Activated T-helper 2 cell treated with anti-CD3 and anti-CD28 coated beads, Interferon-gamma antibody, Interleukin-2, Interleukin-4, amounts not matched to agents 10 μg/mL and 5 μg/mL and 100 μg/mL, durations not matched to agents 14 hours and 24 hours and 36 hours (primary cell): ENCODE measurements at places on chromosomes 3 and 15. TPM values are rescaled to one million over a fixed set of nuclear protein-coding genes. Genes with fewer than 3 reads are reported as not detected.
A peak's percentile ranks its signal among the peaks of the same experiment; 100 is the strongest.

Gene ANO10
- 3.9 and 4.9 TPM in 2 replicates for total RNA-seq

Gene HES1
- 0.37 and 0.53 TPM in 2 replicates for total RNA-seq

Gene ZNF385D
- not detected in 2 replicates for total RNA-seq

Gene A4GNT
- total RNA-seq, result not detected in 2 replicates

Gene SEMA6D
- not detected in 2 replicates for total RNA-seq

Gene PSTPIP1
- total RNA-seq, result 167 and 169 TPM in 2 replicates

Gene CLDN1
- total RNA-seq, result 5.7 and 6.0 TPM in 2 replicates

Gene FAM162A
- 82.2 and 85.8 TPM in 2 replicates for total RNA-seq

GRCh38 chr3:194282436-194283122 is 68.5 kb downstream of the CPN2 start:
- DNase-seq, result no peak
- H3K36me3 ChIP-seq, result no peaks in the 10 kb centered on the region
- H3K27ac ChIP-seq, result no peak overlapping the region
- H3K4me1 ChIP-seq, result no peaks in the 10 kb centered on the region

DNA sequence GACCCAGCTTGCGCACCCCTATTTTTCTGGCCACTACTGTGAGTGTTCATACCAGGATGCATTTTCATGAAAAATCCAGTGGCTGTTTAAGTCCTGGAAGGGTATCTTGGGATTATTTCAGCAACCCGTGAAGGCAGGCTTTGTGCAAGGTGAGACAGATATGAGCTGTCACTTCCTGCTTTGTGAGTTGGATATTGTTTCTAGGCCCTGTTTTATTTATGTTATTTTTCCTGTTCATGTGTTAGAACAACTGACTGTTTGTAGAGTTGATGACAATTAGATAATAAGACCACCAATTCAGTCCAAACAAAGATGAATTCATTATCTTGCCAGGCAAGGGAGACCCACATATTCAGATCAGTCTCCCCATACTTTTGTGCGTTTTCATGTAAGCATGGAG is 42.5 kb downstream of the ZBTB38 start:
- peaks cover 72% of the 10 kb centered on the region for H3K36me3 ChIP-seq
- peak overlapping the region; percentile 98 for H3K27ac ChIP-seq
- H3K27me3 ChIP-seq, result no peaks in the 10 kb centered on the region
- peak overlapping the region; percentile 34 for H3K4me3 ChIP-seq

DNA sequence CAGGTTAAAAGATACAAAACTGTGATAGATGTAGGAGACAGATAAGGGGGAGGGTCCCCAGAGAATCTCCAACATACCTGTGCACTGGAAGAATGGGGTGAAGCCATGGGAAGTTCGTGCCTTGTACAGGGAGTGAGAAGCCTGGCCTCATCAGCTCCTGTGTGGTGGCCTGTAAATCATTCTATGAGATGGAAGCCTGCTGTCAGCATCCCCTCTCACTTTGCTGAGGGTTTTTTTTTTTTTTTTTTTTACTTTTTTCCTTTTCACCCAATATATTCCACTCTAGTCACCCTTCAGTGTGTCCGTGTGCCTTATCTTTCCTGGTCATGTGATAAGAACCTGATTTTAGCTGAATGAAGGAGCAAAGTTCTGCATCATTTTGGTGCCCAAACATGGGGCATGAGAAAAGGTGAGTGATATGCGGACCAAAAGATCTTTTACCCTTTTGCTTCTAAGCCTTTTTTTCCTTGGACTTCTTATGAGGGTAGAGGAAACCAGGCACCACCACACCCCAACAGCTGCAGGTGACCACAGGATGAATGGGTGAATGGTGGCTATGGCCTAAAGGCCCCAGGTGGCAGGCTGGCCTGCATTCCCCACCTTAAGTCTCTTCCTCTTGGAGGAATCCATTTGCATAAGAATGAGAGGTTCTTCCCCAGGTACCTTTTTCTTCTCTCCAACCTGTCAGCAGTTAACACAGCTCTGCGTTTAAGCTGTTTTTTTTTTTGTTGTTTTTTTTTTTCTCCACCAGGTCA is 1345.0 kb downstream of the NSUN3 start:
- no peak overlapping the region for H3K4me3 ChIP-seq
- DNase-seq, result no peak
- H3K4me1 ChIP-seq, result no peaks in the 10 kb centered on the region
- H3K27me3 ChIP-seq, result no peaks in the 10 kb centered on the region
- H3K27ac ChIP-seq, result no peak overlapping the region

DNA sequence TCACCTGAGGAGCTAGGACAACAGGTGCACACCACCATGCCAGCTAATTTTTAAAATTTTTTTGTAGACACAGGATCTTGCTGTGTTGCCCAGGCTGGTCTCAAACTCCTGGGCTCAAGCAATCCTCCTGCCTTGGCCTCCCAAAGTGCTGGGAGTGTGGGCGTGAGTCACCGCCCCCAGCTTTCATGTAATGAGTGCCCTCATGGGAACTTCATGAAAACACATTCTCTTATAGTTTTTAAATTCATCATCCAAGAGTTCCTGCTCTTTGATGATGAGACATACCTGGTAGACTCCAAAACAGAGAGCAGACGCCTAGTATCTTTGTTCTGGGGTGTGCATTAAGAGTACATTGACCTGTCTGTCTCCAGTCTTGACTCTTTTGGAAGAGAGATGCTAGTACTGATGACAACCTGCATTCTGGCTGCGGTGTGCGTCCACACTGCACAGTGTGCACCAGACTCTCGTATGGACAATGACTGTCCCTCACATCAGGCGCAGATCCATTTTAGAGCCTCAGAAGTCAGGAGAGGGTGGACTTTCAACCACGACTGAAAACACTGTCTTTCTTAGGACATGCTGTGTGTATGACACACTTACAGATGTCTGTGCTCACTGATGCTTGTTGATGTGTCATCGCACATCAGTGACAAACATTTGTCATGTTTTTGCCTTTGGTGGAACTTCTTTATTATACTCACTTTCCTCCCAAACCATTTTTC is 2.0 kb downstream of the NRROS start:
- H3K4me1 ChIP-seq, result peaks cover 63% of the 10 kb centered on the region
- H3K27me3 ChIP-seq, result no peaks in the 10 kb centered on the region
- H3K27ac ChIP-seq, result peak overlapping the region; percentile 99
- H3K4me3 ChIP-seq, result peak overlapping the region; percentile 96

DNA sequence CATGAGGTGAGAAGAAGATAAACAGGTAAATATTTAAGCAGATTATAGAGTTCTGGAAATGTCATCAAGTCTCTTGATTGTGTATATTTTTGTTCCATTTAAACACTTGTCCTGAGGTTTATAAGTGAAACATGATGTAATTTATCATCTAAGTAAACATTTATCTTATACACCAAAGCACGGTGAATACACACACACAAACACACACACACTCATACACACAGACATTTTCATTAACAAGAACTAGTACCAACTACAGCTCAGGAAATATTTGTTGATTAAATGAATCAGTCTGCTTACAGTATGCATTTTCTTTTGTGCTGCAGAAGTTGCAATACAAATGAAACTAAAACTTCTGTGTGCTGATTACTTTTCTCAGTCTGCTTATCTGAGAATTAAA is 357.3 kb downstream of the ZBTB20 start:
- H3K4me1 ChIP-seq, result no peaks in the 10 kb centered on the region
- no peak overlapping the region for H3K4me3 ChIP-seq
- H3K36me3 ChIP-seq, result no peaks in the 10 kb centered on the region
- H3K27me3 ChIP-seq, result no peaks in the 10 kb centered on the region
- no peak for DNase-seq
- H3K27ac ChIP-seq, result no peak overlapping the region

- no peaks in the 10 kb centered on the region for H3K27me3 ChIP-seq
- no peaks in the 10 kb centered on the region for H3K36me3 ChIP-seq
- no peak overlapping the region for H3K4me3 ChIP-seq
- no peak for DNase-seq
These were observed 584.2 kb upstream of the DPPA4 start for GRCh38 chr3:109921509-109921908.

DNA sequence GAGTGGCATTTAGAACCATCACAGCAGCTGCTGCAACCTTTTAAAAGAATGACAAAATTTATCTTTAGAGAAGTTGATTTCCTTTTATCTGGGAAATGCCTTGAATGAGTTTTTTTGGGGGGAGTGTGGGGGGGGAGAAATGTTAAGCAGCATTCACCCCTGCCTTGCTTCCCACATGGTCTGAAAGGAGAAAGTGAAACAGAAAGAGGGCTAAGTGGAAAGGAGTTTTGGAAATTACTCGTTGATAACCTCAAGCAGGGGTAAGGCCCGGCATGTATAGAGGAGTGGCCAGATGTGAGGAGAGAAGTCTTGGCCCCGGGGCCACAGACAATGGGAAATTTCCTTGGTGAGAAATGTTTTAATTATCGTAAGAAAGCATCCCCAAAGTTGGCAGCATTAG is 23.5 kb downstream of the B3GALNT1 start:
- no peaks in the 10 kb centered on the region for H3K36me3 ChIP-seq
- no peak overlapping the region for H3K4me3 ChIP-seq
- H3K27ac ChIP-seq, result no peak overlapping the region
- peaks cover 26% of the 10 kb centered on the region for H3K27me3 ChIP-seq

GRCh38 chr15:43775411-43775965 is 1.3 kb downstream of the ELL3 start:
- H3K4me3 ChIP-seq, result no peak overlapping the region
- peaks cover 5% of the 10 kb centered on the region for H3K27me3 ChIP-seq
- peaks cover 29% of the 10 kb centered on the region for H3K36me3 ChIP-seq

DNA sequence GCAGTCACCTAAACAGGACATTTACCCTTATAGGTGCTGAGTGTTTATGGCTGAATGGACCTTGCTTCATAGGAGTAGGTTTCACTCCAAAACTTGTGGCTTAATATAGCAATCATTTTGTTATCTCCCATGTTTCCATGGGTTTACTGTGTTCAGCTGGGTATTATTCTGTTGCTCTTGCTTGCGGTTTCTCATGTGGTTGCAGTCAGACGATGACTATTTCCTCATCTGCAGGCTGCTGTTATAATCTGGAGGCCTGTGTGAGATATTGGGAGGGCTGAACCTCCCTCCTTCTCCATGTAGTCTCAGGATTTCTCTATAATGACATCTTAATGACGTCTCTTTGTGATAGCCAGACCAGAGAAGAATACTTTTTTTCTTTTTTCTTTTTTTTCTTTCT is 98.1 kb downstream of the ZPLD1 start:
- H3K27ac ChIP-seq, result no peak overlapping the region
- H3K36me3 ChIP-seq, result no peaks in the 10 kb centered on the region
- DNase-seq, result no peak
- H3K27me3 ChIP-seq, result no peaks in the 10 kb centered on the region
- peaks cover 3% of the 10 kb centered on the region for H3K4me1 ChIP-seq
- H3K4me3 ChIP-seq, result no peak overlapping the region

GRCh38 chr3:185042312-185043050 is 110.4 kb downstream of the C3orf70 start:
- no peak overlapping the region for H3K4me3 ChIP-seq
- no peaks in the 10 kb centered on the region for H3K27me3 ChIP-seq
- no peak for DNase-seq
- peaks cover 18% of the 10 kb centered on the region for H3K36me3 ChIP-seq
- no peaks in the 10 kb centered on the region for H3K4me1 ChIP-seq

- no peak overlapping the region for H3K27ac ChIP-seq
- H3K4me3 ChIP-seq, result no peak overlapping the region
- no peak for DNase-seq
- H3K27me3 ChIP-seq, result peaks cover 20% of the 10 kb centered on the region
- H3K4me1 ChIP-seq, result no peaks in the 10 kb centered on the region
These were observed 45.3 kb upstream of the EIF5A2 start for GRCh38 chr3:170953736-170954135.

DNA sequence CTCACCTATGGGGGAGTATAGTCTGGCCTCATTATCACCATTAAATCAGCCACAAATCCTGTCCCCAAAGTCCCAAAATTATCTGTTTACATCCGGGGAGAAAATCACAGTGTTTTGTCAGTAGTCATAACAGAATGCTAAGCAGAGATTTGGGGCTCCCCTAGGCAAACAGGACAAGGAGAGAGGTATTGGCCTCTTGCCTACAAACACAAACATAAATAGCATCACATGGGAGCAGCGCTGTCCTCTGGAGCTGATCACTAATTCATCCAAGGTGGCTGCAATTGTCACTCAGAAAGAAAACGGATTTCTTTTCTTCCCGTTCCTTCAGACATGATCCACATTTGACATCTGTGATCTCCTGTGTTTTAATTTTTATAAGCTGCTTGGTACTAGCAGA is 1028.1 kb downstream of the NTRK3 start:
- no peak overlapping the region for H3K27ac ChIP-seq
- no peak overlapping the region for H3K4me3 ChIP-seq
- H3K4me1 ChIP-seq, result no peaks in the 10 kb centered on the region
- no peaks in the 10 kb centered on the region for H3K36me3 ChIP-seq
- no peaks in the 10 kb centered on the region for H3K27me3 ChIP-seq

DNA sequence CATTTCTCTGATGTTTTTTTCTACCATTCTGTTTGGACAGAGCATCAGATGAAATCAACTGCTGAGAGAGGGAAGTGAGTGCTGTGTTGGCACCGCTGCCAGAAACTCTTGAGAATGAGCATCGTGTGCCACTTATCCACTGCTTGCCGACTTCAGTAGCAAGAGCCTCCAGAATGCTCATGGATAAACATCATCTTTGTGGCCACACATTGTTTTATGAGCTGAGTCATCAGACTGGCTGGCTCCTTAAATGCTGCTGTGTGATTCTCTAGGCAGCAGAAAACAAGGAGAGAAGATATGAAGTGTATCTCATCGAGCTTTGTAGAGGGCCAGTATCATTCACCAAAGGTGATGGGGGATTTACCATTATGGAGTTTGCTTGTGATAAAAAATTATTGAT is 3.4 kb upstream of the DOCK3 start:
- H3K27me3 ChIP-seq, result peaks cover 31% of the 10 kb centered on the region
- H3K4me3 ChIP-seq, result no peak overlapping the region
- H3K27ac ChIP-seq, result no peak overlapping the region
- DNase-seq, result no peak
- peaks cover 19% of the 10 kb centered on the region for H3K4me1 ChIP-seq

DNA sequence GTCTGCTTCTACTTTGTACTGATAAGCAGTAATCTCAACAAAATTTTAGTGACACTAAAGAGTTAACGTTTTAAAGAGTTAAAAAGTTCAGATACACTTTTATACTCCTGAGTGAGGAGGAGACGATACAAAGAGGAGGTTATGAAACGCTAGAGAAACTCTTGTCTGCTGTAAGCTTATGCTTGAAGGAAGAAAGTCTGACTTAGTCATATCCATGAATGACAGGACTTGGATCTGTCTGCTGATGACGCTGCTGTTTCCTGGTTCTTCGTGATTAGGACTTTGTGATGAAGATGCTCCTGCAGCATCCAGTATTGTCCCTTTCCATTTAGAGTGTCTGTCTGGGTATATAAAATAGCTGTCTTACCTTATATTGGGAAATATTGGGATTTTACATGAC is 15.8 kb downstream of the TCF12 start:
- H3K27me3 ChIP-seq, result no peaks in the 10 kb centered on the region
- no peak for DNase-seq
- peaks cover 64% of the 10 kb centered on the region for H3K36me3 ChIP-seq
- H3K4me1 ChIP-seq, result peaks cover 40% of the 10 kb centered on the region

DNA sequence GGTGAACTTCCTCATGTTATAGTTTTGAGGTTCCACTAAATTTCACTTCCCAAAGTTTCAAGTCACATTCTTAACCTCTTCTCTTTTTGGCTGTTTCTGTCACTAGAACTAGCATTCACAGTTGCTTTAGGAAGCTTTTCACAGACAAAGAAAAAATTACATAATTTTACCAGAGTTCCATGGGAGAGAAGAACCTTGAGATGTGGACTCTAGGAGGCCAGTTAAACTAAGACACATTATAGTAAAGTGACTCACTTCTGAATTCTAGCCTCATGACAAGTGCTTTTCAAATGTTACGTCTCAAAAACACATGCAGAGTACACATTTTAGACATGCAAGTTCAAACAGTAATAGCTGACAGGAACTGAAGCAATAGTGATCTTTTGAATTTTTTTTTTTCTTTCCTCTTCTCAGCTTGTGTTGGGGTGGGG is 39.9 kb upstream of the LRTM1 start:
- no peaks in the 10 kb centered on the region for H3K36me3 ChIP-seq
- H3K27me3 ChIP-seq, result no peaks in the 10 kb centered on the region
- DNase-seq, result no peak
- no peaks in the 10 kb centered on the region for H3K4me1 ChIP-seq
- no peak overlapping the region for H3K27ac ChIP-seq
- no peak overlapping the region for H3K4me3 ChIP-seq
